ENCODE measurements at places on chromosomes 16 and 17. TPM values are rescaled to one million over a fixed set of nuclear protein-coding genes. Genes with fewer than 3 reads are reported as not detected.

DNA sequence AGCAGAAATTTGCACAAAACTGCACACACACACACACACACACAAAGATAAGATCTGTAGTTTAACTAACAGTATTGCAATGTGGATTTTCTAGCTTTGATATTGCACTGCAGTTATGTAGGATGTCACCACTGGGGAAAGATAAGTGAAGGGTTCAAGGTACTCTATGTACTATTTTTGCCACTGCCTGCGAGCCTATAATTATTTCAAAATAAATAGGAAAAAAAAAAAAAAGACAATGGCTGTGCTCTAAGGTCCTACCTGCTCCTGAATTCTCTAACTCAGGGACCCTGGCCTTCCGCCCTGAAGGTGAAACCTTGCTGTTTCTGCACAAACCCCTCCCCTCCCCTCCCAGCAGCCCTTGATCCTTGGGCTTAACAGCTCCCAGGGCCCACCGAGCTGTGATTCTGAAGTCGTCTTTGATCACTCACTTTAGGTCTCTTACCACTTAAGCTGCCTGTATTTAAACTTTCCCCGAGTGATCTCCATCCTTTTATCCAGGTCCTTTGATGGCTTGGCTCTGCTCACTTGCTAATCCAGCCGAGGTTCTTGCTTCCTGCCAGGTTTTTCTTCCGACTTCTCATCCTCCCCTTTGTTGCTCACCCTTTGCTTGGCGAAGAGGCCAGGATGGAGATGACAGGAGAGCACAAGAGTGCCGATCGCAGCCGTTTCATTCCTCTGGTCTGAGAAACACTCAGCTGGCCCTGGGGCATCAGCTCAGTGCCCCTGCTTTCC lies 37.7 kb downstream of the TMEM114 start:
- no peaks in the 10 kb centered on the region for H3K36me3 ChIP-seq
- DNase-seq, result no peak
- H3K27me3 ChIP-seq, result peaks cover 16% of the 10 kb centered on the region
- H3K4me1 ChIP-seq, result no peaks in the 10 kb centered on the region
- no peak overlapping the region for H3K4me3 ChIP-seq

DNA sequence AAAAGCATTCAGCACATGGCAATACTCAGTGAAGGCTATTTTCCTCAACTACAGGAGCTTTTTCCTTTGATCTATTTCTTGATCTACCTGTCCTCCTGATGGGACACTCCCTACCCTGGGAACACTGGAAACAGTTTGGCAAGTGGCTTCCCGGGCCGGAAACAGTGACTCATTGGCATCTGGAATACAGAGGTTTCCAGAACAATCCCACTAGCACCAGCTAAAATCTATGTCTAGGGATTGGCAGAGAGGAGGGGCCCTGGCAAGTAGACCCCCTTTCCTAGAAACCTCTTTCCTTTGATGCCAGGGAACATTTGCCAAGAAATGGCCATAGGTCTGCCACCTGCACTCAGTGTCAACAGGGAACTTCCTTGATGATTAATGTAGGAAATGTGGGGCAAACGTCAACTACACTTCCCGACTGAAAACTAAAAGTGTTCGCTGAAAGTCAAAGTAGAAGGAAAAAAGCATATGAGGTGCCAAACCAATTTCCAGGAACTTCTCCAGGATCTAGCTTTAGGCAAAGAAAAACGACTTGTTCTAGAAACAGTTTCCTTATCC lies 30.4 kb upstream of the FBXW10B start:
- peak overlapping the region; percentile 92 for H3K27ac ChIP-seq
- peaks cover 4% of the 10 kb centered on the region for H3K36me3 ChIP-seq
- peak overlapping the region; percentile 89 for H3K4me3 ChIP-seq
- peaks cover 72% of the 10 kb centered on the region for H3K4me1 ChIP-seq
- no peaks in the 10 kb centered on the region for H3K27me3 ChIP-seq

- no peaks in the 10 kb centered on the region for H3K27me3 ChIP-seq
- no peak for DNase-seq
- H3K36me3 ChIP-seq, result peaks cover 16% of the 10 kb centered on the region
- no peaks in the 10 kb centered on the region for H3K4me1 ChIP-seq
Observed at GRCh38 chr16:86537486-86537885, 17.5 kb downstream of the MTHFSD start.

Gene PRSS53
- 1.1 TPM for total RNA-seq

GRCh38 chr17:73900516-73900915 lies 256.3 kb upstream of the SDK2 start:
- peaks cover 5% of the 10 kb centered on the region for H3K36me3 ChIP-seq
- DNase-seq, result no peak
- no peak overlapping the region for H3K4me3 ChIP-seq
- H3K27ac ChIP-seq, result no peak overlapping the region

DNA sequence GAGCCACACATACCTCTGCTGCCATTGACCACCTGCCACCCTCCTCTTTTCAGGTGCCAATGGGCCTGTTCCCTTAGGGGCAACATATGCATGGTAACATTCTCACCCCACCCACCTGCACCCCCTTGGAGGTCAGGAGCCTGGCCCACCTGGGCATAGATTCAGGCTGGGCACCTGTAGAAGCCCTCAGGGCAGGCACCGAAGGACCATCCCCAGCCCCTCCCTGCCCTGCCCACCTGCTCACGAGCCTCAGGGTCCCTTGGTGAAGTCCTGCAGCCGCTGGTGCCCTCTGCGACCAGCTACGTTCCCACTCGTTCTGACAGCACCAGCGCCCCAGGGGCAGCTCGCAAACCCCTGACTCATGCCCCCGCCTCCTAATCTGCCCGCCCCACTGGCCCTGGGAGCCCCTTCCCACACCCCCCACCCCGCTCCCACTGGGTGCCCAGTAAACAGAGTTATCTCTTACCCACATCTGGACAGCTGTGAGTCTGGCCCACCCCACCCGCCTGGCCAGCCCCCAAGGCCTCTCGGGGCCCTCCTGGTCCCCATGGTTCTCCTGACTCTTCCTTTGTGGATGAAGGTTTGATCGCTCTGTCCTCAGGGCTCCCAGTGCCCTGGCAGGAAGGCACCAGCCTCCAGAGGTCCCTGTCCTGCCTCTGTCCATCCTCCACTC lies at the start of gene SLC4A1:
Gene SLC4A1, minus strand, starts transcription at position 318 of the 673 bp plus-strand sequence. CDS start 5,269 bp downstream, outside the sequence.
- peaks cover 29% of the 10 kb centered on the region for H3K27me3 ChIP-seq
- DNase-seq, result no peak
- H3K27ac ChIP-seq, result no peak within 1 kb of the TSS
- H3K4me1 ChIP-seq, result no peaks in the 10 kb centered on the region
- no peak within 1 kb of the TSS for H3K4me3 ChIP-seq
- no peaks in the 10 kb centered on the region for H3K36me3 ChIP-seq

DNA sequence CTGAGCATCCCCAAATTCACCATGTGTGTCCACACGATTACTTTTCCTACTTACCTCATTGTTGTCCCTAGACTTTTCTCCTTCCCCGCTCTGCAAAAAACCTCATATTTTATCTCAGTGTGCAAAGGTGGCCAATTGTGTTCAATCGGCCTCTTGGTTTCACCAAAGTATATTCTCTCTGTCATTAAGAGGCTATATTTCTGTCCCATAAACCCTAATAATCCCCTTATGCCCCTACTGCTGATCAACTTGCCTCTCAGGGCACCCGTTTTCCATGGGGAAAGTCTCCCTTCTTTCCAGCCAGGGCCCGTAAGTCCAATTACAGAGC lies 11.6 kb downstream of the CES2 start:
- no peak overlapping the region for H3K27ac ChIP-seq
- peaks cover 20% of the 10 kb centered on the region for H3K36me3 ChIP-seq
- H3K27me3 ChIP-seq, result peaks cover 3% of the 10 kb centered on the region
- H3K4me3 ChIP-seq, result no peak overlapping the region
- H3K4me1 ChIP-seq, result peaks cover 27% of the 10 kb centered on the region

DNA sequence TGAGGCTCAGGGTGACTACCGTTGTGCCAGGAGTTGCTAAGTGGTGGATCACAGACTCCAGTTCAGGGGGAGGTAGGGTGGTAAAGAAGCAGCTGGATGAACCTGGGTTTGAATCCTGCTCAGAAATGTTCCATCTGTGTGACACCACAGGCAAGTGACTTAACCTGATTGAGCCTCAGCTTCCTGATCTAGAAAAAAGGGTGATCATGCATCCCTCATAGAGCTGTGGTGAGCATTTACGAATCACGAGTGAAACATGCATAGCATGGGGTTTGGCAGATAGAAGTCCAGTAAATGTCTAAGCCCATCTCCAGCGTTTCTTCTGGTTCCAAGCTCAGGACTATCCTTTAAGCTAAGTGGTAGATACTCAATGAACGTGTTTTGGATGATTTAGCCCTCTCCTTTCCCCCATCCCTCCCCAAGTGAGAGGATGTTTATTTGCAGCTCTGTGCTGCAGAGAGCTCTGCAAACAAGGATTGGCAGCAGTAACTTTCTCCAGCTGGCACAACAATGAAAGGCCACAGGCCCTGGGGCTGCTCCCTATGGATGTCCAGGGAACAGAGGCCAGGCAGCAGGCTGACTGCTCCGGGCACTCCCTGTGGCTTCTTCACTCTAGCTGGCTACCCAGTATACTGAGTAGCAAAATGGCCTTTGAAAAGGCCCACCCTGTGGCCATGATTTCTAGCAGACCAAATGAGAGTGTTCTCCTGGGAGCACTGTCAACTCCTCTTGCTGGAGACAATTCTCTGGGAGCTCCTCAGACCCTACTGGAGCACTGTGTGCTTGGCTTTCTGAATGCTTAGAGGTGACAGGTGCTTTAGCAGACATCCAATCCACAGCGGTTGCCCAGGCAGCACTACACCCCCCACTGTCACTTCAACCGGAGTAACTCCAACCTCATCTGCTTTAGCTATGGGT lies 21.3 kb downstream of the CA4 start:
- H3K27ac ChIP-seq, result peak overlapping the region; percentile 2
- no peaks in the 10 kb centered on the region for H3K36me3 ChIP-seq
- DNase-seq, result peak; percentile 29
- H3K4me1 ChIP-seq, result peaks cover 57% of the 10 kb centered on the region
- H3K27me3 ChIP-seq, result peaks cover 3% of the 10 kb centered on the region

DNA sequence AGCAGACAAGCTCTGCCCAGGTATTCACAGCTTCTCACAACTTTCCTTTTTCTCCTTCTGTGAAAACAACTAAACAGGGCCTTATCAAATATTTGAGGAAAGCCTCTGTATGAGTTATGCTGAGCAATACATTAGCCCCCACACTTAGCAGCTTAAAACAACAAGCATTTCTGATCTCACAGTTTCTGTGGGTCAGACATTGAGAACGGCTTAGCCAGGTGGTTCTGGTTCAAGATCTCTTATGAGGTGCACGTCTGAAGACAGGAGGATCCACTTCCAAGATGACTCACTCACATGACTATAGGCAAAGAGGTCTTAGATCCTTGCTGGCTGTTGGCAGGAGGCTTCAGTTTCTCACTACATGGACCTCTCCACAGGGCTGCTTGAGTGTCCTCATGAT lies 181.4 kb upstream of the WSCD1 start:
- H3K27me3 ChIP-seq, result peaks cover 7% of the 10 kb centered on the region
- H3K4me1 ChIP-seq, result peaks cover 6% of the 10 kb centered on the region
- no peak overlapping the region for H3K4me3 ChIP-seq
- no peaks in the 10 kb centered on the region for H3K36me3 ChIP-seq
- no peak overlapping the region for H3K27ac ChIP-seq
- no peak for DNase-seq

Gene KRT39
- not detected for total RNA-seq

DNA sequence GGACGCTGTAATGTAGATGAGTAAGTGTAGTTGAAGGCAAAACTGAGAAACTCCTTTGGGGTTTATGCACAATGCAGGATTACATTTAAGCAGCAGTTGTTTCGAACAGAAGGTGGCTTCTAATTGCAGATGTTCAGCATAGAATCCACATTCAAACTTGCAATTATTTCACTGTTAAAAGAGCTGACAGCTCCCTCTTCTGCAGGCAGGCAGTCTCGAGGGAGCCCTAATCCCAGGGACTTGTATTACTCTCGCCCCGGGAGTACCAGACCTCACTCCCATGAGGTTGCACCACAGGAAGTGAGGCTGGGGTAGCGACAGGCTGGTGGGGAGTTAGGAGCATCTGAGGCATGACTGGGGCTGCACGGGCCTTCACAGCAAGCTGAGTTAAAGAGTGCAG lies 484.3 kb upstream of the EEF2KMT start:
- no peak overlapping the region for H3K27ac ChIP-seq
- H3K27me3 ChIP-seq, result peaks cover 4% of the 10 kb centered on the region
- no peak overlapping the region for H3K4me3 ChIP-seq
- H3K4me1 ChIP-seq, result no peaks in the 10 kb centered on the region
- H3K36me3 ChIP-seq, result no peaks in the 10 kb centered on the region

- H3K27ac ChIP-seq, result peak overlapping the region; percentile 100
- peaks cover 4% of the 10 kb centered on the region for H3K36me3 ChIP-seq
- DNase-seq, result peak; percentile 98
- peaks cover 2% of the 10 kb centered on the region for H3K27me3 ChIP-seq
- peaks cover 62% of the 10 kb centered on the region for H3K4me1 ChIP-seq
Observed at GRCh38 chr16:67857547-67858233, 10.2 kb upstream of the CENPT start.

Gene KRTAP2-3
- total RNA-seq, result 138 TPM

Gene PNMT
- not detected for total RNA-seq

DNA sequence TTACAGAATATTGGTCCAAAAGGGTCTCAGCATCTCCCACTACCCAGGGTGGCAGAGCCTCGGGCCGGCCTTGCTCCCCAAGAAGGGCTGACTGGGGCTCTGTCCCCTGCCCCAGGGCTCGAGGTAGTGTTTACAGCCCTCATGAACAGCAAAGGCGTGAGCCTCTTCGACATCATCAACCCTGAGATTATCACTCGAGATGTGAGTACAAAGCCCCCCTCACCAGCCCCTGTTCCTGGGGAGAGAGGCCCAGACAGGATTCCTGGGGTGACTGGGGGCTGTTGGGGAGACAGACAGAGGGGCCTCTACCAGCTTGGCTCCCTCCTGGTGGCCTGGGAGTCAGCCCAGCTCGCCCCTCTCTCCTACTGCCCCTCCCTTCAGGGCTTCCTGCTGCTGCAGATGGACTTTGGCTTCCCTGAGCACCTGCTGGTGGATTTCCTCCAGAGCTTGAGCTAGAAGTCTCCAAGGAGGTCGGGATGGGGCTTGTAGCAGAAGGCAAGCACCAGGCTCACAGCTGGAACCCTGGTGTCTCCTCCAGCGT lies 6.1 kb upstream of the NLRC5 start:
- H3K4me1 ChIP-seq, result peaks cover 33% of the 10 kb centered on the region
- no peak overlapping the region for H3K4me3 ChIP-seq
- 0 out of 2 replicates have a peak, but pooled peaks cover 7% of the 10 kb centered on the region for H3K36me3 ChIP-seq

GRCh38 chr17:2400474-2400866 lies 390 bp downstream of the MNT start:
- no peak for DNase-seq
- H3K27me3 ChIP-seq, result peaks cover 10% of the 10 kb centered on the region
- H3K4me1 ChIP-seq, result peaks cover 71% of the 10 kb centered on the region
